ENCODE measurements at places on chromosomes 16 and 17.

- no peak for DNase-seq
Observed at GRCh38 chr17:49484588-49484987, 10.5 kb upstream of the NGFR start.

DNA sequence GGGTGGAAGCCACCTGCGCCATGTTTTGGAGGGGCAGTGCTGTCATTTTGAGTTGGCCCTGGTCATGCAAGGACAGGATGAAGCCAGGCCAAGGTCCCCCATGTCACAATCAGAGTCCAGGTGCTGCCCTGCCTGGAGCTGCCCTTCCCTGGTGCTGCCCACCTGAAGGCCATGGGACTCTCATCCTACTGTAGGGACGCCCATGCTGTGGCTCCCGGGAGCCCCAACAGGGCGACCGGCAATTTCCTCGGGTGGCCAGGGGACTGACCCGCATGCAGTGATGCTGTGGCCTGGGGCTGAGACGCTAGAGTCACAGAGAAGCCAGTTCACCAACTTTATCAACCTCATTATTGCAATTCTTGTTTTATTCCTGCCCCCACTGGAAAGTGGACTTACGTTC, 8.0 kb downstream of the CCL17 start:
- no peak for DNase-seq

GRCh38 chr16:11743308-11744074, 834 bp upstream of the TXNDC11 start:
- DNase-seq = peak; percentile 8

- DNase-seq = no peak
Observed at GRCh38 chr17:82076018-82076784, 10.6 kb upstream of the DUS1L start.

DNA sequence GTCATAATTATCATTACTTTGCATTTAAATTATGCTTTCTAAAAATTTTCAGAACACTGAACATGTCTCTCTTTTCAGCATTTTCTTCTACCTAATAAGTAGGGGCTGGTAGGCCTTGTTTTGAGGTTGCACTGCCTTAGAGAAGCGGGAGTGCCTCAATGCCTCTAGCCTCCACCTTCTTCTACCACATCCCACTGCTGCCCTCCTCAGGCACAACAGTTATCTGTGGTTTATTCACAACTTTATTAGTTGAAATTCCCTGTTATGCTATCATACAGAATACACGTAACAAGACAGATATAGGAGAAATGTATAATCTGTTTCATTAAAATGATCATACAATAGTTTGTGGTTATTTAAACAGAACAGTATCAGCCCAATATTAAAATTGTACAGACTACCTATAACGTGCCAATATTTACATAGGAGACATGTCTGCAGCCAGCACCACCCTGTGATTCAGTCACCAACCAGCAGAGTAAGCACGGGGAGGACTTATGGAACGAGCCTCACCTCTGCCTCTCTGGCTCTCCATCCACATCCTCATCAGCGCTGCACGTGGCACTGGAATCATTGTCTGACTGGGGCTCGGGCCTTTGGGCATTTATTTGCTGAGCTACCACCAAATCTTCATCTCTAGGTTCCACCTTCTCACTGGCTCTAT, 101.2 kb downstream of the TTC19 start:
- no peak for DNase-seq

DNA sequence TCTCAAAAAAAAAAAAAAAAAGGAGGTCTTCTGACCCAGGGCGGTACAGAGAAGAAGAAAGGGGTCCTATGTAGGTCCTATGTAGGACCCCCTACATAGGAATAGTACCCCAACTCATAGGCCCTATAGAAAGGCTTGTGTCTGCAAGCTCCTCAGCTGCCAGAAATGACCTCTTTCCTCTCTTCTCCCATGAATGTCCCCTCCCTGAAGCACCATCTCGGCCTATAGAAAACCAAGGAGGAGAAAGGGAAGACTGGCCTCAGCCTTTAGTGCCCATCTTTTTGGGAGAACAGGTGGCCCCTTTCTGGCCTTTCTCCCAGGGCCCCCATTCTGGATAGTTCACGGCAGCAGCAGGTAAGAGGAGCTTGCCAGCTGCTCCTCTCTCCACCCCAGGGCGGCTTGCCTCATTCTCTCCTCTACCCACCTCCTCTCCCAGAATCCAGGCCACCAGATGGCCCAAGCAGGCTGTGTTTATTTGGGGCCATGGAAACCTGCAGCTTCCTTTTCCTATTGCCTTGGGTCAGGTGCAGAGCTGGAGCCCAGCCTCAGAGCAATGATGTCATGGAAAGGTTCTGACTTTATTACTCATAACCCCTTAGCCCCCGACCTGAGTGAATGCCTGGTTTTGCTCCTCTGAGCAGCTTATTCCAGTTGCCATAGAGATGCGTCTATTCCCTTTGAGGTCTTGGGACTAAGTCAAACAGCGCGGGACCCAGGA, 1.6 kb upstream of the MRPL58 start:
- DNase-seq = no peak

DNA sequence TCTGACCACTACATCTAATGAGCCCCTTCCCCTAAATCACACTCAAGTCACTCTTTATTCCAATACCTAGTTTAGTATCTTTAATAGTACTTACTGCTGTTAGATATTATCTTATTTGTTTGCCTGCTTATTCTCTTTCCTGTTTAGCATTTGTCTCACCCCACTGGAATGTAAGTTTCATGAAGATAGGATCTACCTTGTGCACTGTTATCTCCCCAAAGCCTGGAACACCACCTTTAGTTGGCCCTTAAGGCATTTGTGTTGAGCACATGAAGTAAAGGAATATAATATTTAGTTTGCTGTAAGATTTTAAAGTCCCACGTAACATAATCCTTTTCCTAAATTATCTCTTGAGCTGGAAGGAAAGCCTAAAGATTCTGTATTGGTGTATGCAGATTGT, 50.2 kb downstream of the VPS35L start:
- no peak for DNase-seq

DNA sequence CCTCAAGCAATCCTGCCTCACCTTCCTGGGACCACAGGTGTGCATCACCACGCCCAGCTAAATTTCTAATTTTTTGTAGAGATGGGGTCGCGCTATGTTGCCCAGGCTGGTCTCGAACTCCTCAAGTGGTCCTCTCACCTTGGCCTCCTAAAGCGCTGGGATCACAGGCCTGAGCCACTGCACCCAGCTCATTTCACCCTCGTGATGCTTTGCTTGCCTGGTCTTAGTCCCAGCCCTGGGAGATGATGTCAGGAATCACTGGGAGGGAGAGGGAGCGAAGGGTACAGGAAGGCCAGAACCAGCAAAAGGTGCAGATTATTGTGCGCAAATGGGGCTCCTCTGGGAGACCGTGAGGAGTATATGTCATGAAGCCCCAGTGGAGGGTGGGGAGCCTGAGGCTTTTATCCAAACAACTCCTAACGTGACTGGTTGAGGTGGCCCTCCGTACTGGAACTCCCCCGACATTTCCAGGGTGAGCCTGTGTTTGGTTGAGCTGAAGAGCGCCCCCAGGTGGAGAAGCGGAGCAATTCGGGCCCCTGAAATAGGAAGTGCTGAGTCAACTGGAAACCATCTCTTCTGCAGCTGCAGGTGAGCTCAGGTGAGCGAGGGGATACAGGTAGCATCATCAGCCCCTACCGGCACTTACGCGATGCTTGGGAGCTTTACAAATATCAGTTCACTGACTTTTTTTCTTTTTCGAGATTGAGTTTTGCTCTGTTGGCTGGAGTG, 41.2 kb upstream of the HAPSTR1 start:
- no peak for DNase-seq

DNA sequence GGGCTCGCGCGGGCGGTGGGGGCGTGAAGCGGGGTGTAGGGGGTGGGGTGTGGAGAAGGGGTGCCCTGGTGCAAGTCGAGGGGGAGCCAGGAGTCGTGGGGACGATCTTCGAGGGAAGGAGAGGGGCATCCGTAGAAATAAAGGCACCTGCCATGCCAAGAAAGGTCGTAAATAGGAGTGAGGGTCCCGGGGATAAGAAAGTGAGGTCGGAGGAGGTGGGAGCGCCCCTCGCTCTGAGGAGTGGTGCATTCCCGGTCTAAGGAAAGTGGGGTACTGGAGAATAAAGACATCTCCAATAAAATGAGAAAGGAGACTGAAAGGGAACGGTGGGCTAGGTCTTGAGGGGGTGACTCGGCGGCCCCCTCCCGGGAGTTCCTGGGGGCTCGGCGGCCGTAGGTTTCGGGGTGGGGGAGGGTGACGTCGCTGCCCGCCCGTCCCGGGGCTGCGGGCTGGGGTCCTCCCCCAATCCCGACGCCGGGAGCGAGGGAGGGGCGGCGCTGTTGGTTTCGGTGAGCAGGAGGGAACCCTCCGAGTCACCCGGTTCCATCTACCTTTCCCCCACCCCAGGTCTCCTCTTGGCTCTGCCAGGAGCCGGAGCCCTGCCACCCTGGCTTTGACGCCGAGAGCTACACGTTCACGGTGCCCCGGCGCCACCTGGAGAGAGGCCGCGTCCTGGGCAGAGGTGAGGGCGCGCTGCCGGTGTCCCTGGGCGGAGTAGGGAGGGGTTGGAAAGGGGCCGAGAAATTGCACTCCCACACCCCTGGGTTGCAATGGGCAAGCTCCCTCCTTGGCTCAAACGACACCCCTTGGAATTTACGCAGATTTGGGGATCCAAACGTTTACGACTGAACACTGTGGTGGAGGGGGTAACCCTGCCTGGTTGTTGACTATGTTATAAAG, 888 bp downstream of the CDH1 start:
- no peak for DNase-seq

DNA sequence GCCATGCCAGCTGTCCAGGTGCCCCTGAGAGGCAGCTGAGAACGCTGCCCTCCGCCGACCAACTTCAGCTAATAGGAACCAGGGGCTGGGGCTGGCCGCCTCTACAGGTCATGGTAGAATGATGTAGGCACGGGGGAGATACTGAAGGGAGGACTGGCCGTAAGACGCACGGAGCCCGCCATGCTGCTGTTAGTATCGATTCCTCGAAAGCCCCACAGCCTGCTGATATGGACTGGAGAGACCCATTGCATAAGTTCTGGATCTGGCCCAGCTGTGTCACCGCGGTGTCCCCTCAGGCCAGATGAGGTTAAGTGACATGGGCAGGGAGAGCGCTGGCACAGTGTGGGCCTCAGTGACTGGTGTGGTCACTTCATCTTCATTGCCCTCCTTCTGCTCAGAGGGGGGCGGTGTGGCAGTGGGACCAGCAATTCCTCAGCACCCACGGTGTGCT, 75.6 kb downstream of the AMFR start:
- no peak for DNase-seq

DNA sequence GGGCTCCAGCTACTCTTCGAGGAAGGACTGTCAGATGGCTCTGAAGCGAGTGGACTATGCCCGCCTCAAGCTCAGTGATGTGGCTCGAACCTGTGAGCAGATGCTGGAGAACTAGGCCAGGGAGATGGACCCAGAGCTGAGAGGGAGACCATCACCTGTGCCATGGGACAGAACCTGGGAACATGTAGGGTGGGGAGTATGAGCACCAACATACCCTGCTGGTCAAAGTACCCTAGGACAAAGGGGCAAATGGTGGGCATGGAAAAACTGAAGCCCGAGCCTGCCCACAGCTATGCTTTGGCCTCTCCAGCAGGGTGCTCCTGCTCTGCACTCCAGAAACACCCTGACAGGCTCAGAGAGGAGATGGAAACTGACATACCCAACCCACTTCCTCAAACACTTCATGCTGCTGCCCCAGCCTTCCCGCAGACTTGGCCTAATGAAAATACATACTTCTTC, 1.9 kb downstream of the MED11 start:
- DNase-seq = no peak

DNA sequence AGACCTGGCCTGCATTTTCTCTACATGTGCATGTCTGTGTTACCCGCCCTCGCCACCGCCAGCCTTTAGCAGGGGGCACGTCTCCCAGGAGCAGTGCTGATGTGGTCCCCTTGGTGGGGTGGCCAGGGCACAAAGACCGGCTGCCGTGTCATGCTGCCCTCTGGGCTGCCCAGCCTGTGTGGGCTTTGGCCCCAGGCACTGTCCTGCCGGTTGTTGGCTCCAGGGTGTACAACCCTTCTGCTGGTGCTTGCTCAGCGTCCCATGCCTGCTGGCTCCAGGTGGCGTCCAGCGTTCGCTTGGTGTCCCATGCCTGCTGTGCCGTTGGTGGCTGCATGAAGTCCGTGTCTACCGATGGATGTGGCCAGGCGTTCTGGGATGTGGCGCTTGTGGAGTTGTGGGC, 4.1 kb downstream of the BAIAP2 start:
- no peak for DNase-seq

- DNase-seq = no peak
Observed at GRCh38 chr16:17845031-17845430, 374.3 kb upstream of the XYLT1 start.

- DNase-seq = no peak
Observed at GRCh38 chr16:83105279-83106077, 478.7 kb downstream of the CDH13 start.

DNA sequence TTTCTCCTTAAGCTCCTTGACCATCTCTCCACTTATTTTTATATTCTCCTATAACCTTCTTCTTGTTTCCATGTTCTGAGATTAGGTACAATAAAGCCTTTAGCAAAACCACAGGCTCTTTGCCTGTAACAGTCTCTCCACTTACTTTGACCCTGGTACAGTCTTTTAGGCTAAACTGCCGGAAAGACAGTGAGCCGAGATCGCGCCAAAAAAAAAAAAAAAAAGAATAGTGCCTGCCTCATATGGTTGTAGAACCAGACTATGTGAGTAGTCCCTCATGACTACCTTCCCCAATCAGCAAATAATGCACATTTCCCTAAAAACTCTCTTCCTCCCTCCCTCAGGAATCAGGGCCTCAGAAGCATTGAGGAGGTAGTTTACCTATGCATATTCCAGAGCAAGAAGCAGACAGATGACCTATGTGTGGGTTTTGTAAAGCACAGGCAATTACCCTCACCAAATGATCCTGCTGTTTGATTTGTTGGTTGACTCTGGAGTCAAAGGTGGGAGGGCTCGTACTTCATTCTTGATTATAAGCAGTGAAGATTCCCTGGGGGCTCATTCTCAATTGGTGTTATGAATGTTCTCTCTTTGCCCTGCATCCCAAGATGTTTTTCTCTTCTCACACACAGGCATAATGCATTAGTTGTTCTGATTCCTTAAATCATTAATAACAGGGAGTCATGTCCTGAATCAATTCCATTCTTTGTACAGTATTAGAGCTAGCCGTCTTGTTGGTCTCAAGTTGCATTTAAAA, 8.9 kb upstream of the NME1 start:
- no peak for DNase-seq

DNA sequence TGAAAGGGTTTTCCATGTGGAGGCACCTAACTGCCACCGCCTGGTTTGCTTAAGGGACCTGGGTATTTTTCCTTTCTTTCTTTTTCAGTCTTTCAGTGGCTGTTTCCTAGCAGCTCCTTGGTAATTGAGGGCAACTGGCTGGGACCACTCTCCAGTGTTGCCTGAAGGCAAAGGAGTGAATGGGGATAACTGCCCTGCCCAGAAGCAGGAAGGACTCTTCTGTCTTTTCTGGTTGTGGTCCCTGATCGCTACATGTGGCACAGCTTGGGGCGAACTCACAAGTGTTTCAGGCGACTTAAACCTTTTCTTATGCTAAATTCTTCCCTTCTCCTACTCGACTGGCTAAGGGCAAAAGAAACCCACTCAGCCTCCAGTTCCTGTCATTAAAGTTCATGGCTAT, 10.1 kb upstream of the TMEM98 start:
- DNase-seq = no peak

GRCh38 chr16:84121007-84121406, 4.3 kb upstream of the MBTPS1 start:
- no peak for DNase-seq
